ENCODE measurements at places on chromosomes 7 and 10.

DNA sequence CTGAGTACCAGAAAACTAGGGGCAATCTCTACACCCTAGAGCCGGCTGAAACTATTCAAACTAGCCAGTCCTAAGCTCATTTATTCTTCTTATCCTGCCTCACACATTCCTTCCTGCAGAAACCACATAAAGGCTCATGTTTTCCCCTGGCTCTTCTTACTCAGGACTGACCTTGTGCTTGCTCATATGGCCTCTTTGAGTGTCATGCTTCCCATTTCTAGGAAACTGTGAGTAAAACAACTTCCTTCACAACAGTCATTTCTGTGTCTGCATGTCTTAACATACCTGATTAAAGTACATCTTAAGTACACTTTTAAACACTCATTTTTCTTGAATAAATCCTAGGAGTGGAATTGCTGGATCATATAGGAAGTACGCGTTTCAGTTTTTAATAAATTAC, 52.3 kb upstream of the KIAA1217 start:
- no peak for DNase-seq

- DNase-seq = no peak
Measured at GRCh38 chr10:93766918-93767317, 9.2 kb downstream of the LGI1 start.

- DNase-seq = no peak
Measured at GRCh38 chr7:157757776-157758467, 421.1 kb downstream of the DNAJB6 start.

DNA sequence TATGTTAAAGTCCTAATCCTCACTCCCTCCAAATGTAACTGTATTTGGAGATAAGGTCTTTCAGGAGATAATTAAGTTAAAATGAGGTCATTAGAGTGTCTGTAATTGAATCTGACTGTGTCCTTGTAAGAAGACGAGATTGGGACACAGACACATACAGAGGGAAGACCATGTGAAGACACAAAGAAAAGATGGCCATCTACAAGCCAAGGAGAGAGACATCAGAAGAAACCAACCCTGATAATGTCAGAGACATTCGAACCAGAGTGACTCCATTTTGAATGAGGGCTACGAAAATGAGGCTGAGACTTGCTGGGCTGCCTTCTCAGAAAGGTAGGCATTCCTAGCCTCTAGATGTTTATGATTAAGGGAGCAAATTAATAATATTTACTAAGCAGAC, 542 bp upstream of the SAMD9L start:
- DNase-seq = no peak

GRCh38 chr10:8365935-8366911, 311.7 kb downstream of the GATA3 start:
- DNase-seq = peak; percentile 23

GRCh38 chr7:22765609-22766008, 38.6 kb downstream of the IL6 start:
- DNase-seq = no peak

- DNase-seq = no peak
Measured at GRCh38 chr7:74462707-74463100, 9.0 kb downstream of the GTF2IRD1 start.

DNA sequence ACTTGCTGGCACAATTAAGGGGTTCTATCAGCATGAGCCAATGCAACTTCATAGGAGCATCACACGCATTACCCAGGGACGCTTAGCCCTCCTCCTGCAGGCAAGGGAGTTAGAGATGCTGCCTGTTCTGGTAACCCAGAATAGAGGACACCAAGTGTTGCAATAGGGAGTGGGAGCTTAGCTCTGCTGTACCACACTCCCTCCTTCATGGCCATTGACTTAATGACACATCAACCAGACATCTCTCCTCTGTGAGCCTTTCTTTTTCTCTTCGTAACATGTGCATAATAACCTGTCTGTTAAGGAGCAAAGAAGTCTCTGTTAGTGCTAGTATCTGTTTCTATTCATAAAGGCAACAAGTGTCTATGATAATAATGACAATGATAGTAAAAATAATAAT, 282.4 kb downstream of the SORCS3 start:
- DNase-seq = no peak

- DNase-seq = no peak
Measured at GRCh38 chr10:31774928-31775650, 153.5 kb downstream of the ARHGAP12 start.

DNA sequence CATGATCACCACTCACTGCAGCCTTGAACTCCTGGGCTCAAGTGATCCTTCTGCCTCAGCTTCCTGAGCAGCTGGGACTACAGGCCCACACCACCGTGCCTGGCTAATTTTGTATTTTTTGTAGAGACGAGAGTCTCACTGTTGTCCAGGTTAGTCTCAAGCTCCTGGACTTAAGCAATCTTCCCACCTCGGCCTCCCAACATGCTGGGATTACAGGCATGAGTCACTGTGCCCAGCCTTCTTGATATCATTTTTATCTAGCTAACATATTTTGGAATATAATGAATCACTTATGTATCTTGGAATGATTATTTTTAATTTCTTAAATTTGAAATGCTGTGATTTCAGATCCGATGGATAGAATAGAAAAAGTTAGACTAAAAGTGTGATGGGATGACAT, 18.4 kb downstream of the ARL4A start:
- no peak for DNase-seq

DNA sequence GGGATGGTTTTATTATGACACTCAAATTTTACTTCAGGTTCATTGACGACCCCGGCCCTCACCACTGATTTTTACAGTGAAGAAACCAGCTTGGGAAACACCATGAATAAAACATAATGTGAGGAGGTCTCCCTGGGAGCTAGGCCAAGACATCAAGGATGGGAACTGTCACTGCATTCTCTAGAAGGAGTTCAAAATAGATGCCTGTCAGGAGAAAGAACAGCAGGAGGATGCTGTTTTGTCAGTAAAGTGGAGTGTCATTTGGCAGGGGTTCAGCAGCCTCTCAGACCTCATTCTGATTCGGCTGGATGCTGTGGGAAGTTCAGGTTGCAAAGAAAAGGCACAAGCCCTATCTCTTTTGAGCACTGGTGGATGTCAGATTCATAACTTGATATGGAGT, 360.3 kb upstream of the C7orf33 start:
- DNase-seq = no peak

DNA sequence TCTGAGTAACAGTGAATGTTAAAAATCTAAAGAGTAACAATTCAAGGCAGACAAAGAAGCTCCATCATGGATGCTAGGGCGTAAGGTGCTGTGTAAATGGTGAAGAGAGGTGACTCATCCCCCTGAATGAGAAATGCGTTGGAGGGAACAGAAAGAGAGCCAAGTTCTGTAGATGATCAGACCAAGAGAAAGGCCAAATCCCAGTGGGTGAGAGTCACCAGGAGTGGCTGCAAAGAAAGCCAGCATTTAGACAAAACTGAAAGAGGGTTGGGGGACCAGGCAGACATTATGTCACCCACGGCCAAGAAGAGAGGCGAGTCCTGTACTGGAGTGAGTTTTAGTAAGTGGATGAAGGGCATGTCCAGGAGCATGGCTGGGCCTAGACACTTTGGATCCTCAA, 153.1 kb downstream of the TRIL start:
- DNase-seq = peak; percentile 23

GRCh38 chr10:28798428-28798955, 121.2 kb downstream of the BAMBI start:
- no peak for DNase-seq

DNA sequence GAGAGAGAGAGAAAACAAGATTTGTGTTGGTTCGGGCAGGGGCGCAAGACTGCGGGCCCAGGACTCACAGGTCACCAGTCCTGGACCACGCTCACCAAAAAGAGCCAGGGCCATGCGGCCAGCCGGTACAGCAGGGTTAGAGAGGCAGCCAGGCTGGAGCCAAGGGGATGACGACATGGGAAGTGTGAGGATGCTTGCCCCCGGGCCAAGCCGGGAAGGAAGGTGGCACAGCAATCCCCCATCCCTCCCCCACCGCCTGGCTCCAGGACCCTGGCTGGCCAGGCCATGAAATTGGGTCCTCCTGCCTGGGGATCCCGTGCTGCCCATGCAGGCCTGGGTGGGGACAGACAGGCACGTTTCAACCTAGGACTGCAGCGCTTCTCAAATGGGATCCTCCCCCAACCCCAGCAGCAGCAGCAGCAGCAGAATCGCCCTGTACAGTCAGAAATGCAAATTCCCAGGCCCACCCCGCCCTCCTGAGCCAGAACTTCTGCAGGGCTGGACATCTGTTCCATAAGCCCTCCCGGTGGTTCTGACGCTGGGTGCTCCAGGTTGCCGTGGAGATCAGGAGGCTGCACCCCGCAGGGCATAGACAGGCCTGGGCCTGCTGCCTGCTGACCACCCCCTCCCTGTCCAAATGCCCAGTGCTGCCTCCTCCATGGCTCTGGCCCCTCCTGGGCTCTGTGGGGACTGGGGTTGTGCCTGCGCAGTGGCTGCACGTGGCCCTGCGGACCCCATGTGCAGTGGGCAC, 35.0 kb downstream of the YKT6 start:
- peak; percentile 55 for DNase-seq

GRCh38 chr7:1642291-1642731, 27.8 kb upstream of the ELFN1 start:
- no peak for DNase-seq

DNA sequence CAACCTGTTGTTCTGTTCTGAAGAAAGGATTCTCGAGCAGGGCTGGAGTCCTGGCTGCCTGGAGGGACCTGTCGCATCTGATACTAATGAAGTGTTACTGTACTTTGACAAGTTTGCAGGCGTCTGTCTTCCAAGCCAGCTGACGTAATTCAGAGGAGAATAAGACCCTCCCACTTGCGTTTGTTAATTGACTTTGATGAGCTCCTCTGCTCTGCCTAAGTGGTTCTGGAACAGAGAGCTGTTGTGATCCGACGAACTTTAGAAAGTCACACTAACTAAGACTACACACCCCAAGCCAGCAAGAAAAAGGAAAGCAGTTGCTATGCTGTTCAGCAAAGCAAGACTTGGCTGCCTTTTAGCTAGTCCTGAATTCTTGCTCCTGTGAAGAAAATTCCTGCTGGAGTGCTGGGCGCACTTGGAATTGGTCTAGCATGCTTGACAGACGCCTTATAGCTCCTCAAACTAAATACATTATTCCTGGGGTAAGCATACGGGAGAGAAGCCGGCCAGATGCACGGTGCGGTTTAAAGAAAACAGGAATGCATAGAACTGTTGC, 200.3 kb downstream of the CACNB2 start:
- no peak for DNase-seq

- DNase-seq = no peak
Measured at GRCh38 chr7:15424468-15424867, 137.3 kb downstream of the AGMO start.

GRCh38 chr7:149735779-149736477, 37.5 kb downstream of the ZNF467 start:
- DNase-seq = no peak

GRCh38 chr7:85480666-85481065, 293.8 kb upstream of the SEMA3D start:
- DNase-seq = no peak

DNA sequence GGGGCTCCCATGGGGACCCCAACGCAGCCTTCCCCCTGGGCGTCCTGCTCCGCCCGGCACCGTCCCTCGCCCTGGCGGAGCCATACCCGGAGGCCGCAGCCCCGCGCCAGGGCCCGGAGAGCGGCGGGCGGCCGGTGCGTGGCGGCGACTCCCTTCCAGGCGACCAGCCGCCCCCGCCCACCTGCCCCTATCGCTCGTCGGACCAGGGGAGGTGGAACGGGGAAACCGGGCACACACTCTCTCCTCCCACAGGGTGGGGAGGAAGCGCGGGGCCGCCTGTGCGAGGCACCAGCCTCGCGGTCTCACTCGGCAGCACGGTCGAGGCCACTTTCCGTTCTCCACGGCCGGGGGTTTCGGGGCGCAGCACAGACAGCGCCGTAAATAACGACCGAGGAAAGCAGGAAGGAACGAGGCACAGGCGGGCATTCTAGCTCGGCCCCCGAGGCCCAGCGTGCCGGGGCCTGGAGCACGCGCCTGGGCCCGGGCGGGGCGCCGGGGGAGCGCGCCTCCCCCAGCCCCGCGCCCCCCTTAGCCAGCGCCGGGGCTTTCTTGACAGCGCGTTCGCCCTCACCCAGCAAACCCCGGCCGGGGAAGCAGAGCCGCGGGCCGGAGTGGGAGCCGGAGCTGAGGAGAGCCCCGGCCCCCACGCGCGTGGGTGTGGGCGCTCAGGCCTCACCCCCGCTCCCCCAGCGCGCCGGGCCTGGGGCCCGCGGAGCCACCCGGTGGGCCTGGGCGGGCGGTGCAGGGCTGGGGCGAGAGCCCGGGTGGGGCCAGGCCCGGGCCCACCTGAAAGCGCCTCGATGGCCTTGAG, 936 bp downstream of the IGF2BP3 start:
- DNase-seq = peak; percentile 80

DNA sequence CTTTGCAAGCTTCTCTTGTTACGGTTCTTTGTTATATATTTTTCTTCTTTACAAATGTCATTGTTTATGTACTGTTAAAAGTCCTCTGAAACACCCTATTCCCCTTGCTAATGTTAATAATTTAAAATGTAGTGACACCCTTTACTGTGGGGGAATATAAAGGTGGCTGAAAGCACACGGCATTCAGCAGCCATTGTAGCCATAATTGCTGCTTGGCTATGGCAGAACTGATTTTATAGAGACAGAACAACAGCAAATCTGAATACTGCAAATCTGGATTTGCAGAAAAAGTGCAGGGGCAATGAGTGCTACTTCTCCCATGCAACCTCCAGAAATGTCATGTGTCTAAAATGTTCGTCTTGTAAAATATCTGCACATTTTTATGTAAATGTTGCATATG, 3.7 kb upstream of the WASL start:
- no peak for DNase-seq

DNA sequence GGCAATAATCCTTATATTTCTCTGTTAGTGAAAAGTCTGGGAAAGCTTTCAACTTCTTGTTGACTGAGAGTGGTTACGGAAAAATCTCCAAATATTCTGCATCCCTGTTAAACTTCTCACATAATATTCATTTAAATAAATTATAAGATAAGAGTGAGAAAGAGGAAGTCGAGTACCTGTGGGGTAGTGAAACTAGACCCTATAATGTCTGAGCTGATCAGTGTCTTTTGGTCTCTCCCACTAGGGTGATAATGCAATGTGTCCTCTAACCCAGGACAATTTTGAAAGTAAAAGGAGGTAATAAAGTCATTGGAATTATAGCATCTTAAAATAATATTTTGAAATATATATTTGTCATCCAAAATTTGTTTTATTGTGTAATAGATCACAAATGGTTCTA, 2.1 kb upstream of the AGR3 start:
- DNase-seq = no peak
